ENCODE measurements at places on chromosomes 11 and 22.

GRCh38 chr11:107851704-107852310 is 6.8 kb downstream of the SLC35F2 start:
- DNase-seq: no peak

- DNase-seq: no peak
Measured at GRCh38 chr11:18567081-18567480, 21.5 kb downstream of the UEVLD start.

GRCh38 chr11:116808262-116809175 is 14.6 kb downstream of the APOA4 start:
- DNase-seq: peak; percentile 75

DNA sequence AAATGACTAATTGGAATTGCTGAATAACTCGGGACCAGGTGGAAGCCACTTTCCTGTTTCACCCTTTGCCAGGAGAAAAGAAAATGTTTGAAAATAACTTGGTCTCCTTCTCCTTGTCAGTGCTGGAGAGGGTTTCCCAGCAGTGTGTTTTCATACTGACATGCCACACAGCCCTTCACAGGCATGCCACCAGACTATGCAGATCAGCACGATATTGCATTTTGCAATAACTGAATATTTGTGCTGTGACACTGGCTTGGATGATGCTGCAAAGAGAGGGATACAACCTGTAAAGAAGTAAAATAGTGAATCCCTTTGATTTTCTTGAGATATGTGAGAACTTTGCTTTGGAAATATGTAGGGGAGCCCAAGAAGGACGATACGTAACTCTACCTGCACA is 200.0 kb upstream of the NAV2 start:
- DNase-seq: no peak

DNA sequence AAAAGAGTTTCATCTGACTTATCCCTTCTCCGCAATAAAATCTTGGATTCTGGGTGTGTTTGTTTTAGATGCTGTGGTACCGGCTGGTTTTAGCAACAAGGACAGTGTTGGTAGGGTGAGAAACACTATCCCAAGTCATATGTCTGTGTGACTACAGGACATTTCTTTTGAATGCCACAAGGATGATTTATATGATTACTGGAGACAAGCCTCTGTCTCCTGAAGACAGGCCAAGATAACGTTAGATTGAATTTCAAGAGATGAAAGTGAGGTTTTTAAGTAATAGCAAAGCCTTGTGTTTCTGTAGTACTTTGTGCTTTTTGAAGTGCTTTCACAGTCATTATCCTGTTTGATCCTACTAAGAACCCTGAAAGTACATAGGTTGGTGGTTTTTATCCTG is 101.6 kb downstream of the COMMD9 start:
- no peak for DNase-seq

DNA sequence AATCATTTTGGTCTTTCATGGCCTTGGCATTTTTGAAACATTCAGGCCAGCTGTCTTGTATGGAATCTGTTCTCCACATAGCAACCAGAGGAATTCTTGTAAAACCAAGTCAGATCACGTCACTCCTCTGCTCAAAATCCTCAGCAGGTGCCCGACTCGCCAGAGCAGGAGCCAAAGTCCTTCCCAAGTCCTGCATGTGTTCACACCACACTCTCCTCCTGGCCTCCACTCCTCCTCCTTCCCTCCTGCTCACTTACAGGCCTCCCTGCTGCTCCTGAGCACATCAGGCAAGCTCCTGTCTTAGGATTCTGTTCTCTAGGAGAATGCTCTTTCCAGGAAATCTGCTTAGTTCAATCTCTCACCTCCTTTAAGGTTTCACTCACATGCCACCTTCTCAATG is 6.9 kb upstream of the PSMC3 start:
- peak; percentile 86 for DNase-seq

DNA sequence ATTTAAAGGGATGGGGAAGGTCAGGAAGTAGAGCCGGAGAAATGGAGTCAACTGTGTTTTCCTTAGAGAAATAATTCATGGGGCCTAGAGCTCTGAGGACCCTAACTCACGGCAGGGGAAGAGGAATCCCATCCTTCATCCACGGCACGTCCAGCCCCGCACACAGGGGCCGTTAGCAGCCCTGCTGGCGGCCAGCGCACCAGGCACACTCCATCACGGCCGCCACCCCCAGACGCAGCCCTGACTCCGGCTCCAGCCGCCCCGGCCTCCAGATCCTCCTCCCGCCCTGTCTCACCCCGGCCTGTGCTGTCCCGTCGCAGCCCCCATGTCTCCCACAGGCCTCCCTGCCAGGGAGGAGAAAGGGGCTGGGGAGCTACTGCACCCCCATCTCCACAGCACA is 11.2 kb downstream of the MRPL23 start:
- no peak for DNase-seq

DNA sequence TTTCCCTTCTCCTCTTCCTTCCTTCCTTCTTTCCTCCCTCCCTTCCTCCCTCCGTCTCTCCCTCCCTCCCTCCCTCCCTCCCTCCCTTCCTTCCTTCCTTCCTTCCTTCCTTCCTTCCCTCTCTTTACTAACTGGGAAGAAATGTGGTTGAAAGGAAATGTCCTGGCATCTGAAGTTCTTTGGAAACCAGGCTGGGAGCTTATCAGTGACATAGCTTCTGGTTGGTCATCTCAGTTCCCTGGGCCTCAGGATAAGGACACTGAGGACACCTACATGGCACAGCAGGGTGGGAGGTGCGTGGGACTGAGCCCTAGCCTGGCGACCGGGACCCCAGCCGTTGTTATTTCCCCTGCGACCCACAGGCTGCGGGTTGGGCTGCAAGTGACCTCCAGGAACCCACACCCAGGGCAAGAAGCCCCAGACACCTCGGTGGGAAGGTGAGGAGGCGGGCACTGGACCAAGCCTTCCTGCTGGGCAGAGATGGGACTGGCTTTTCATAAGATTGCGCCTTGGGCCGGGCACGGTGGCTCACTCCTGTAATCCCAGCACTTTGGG is 1486.5 kb downstream of the TBC1D22A start:
- DNase-seq: no peak

DNA sequence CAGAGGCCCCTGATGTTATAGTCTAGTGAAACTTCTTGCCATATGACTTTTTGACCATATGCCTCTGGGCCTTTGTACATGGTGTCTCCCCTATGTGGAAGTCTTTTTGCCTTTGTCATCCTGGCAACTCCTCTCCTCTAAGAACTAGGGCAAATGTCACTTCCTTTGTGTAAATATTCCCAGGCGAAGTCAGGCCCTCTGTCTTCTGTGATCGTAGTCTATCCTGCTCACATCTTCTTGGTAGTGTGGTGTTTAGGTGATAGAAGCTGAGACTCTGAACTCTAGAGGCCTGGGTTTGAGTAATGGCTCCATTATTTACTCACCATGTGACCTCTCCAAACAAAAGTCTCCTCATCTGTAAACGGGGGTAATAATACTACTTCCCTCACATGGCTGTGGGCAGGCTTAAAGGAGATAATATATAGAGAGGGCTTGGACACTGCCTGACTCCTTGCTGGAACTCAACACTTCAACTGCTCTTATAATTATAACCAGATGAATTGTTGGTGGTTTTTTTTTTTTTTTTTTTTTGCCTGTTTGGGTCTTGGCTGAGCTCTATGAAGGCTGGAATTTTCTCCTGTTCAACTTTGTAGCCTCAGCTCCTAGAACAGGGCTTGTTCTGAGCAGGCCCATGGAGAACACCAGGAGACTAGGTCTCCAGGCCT is 43.8 kb downstream of the INSC start:
- DNase-seq: peak; percentile 44

- no peak for DNase-seq
Measured at GRCh38 chr22:37519268-37520195, at the start of gene CARD10. CARD10 (minus strand) TSS chr22:37519415; CDS start chr22:37519200, 215 bp downstream.

DNA sequence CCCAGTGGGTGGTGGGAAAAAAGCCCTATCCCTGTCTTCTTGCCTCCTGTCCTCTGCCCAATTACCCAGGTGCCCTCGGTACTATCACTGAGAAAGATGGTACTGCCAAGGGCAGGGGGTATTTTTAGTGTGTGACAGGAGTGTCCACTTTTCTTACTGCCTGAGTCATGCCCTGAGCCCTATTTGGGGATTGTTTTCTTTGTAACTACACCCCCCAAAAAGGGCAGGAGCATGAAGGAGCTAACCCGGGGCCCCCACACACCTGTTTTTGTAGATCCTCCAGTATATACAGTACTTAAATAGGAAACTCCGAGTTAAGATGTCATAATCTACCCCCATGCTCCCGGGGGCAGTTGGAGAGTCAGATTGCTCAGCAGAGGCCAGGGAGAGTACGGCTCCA is 3.8 kb downstream of the SMTNL1 start:
- DNase-seq: peak; percentile 32

DNA sequence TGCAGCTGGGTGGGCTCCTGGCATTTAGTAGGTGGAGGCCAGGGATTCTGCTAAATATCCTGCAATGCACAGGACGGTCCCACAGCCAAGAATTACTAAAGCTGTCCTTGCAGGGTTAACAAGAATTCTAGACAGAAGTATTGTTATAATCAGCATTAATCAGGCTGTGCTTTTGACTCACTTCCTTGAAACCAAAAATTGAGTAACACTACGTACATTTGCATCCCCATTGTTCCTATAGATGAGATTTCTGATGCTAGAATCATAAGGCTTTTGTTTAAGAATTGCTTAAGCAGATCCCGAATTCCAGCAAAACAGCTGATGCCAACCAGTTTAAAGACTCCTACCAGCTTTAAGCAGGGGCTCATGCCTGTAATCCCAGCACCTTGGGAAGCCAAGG is 11.4 kb downstream of the SLC6A5 start:
- DNase-seq: no peak

DNA sequence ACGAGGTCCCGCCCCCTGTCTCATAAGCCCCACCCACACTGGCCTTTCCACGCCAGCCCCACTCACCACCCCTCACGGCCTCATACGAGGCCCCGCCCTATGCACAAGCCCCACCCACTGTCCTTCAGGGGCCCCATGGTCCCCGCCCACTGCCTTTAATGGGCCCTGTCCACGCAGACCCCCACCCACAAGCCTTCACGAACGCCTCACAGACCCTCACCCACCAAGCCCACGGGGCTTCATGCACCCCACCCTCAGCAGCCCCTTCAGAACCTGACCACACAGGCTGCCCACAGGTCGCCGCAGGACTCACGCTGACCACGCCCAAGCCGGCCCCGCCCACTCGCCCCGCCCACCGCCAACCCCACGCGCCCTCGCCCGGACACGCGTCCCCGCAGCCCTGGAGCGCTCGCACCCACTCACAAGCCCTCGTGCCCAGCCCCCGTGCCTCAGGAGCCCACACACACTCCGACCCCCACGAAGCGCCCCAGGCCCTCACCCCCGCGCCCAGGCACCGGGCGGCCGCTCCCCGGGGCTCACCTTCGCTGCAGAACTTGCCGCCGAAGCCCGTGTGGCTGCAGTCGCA is 10.5 kb downstream of the NRXN2 start:
- no peak for DNase-seq

DNA sequence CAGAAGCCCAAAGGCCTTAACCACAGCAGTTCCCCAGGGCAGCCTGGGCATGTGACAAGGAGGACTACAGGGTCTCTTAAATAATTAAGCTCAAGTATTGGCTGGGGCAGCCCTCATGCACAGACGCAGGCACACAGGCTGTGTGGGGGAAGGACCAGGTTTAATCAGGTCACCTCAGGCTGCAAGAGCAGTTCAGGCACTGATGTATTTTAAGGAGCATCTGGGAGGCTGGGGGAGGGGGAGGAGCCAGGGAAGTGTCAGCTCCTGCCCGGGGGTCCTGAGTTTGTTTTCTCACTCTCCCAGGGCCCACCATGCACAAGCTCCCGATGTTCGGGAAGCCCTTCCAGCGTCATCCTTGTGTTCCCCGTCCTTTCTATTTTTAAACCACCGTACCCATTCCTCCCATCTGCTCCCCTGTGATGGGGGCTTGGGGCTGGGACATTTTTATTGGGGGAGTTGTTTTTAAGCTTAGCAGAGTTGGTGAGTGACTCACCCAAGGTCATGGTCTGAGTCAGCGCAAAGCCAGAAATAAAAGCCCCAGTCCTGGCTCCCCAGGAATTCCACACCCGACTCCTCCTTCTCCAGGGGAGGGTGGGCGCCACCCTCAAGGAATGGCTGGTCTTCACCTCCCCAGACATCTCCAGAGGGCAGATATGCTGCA is 2.4 kb downstream of the CSDC2 start:
- DNase-seq: peak; percentile 89
